ENCODE measurements at places on chromosomes 5 and 9.

- no peak for DNase-seq
Measured at GRCh38 chr5:157568222-157568621, 7.4 kb downstream of the ADAM19 start.

- no peak for DNase-seq
Measured at GRCh38 chr5:80437326-80437725, 29.5 kb downstream of the ZFYVE16 start.

DNA sequence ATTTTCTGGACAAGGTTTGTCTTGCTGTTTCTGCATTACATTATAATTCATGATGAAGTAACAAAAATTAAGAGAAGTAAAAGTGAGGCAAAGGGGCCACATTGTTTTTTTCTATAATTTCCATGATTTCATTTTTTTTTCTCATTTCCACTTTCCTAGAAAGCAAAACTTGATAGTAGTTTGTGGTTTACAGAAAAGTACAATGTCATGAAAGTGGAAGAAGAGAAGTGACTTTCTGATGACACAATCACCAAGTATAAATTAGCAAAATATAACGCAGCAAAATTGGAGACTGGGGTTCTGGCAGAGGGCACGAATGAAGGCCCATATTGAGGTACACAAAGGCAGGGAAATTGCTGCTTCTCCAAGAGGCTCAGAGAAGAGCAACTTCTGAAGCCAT, 5.0 kb upstream of the IFNA14 start:
- DNase-seq: no peak

DNA sequence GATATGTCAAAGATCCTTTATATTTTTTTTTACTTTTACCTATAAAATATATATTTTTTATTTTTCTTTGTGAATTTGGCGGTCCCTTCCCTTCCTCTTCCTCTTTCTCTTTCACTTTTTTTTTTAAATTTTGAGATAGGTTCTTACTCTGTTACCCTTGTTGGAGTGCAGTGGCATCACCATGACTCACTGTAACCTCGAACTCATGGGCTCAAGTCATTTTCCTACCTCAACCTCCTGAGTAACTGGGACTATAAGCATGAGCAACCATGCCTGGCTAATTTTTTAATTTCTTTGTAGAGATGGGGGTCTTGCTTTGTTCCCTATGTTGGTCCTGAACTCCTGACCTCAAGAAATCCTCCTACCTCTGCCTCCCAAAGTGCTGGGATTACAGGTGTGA, 258.0 kb upstream of the CLINT1 start:
- no peak for DNase-seq

DNA sequence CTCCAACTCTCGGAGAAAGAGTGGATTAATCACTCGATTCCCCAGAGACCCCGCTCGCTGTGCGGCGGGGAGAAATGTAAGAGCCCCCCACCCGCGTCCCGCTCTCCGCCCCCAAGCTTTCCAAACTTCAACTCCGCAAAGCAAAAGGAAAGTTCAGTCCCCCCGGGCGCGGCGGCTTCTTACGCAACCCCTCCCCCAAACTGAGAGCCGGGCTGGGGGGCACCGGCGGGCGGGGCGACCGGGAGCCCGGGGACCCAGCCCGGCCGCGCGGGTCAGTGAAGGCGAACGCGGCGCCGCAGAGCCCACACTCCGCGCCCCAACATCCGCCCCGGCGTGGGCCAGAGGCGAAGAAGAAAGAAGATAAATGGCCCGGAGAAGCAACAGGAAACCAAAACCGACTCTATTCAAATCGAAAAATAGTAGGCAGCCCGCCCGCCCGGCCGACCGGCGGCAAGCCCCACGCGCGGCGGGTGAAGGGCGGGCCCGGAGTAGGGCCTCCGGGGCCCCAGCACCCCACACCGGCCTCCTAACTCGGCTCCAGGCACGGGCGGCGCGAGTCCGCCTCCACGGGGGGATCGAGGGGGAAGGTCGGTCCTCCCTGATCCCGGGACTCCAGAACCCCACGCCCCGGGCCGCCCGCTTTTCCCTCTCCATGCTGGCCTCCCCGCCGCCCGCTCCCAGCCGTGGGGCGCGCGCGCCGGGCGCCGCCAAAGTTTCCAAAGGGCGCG, 720 bp downstream of the NOTCH1 start:
- DNase-seq: no peak

DNA sequence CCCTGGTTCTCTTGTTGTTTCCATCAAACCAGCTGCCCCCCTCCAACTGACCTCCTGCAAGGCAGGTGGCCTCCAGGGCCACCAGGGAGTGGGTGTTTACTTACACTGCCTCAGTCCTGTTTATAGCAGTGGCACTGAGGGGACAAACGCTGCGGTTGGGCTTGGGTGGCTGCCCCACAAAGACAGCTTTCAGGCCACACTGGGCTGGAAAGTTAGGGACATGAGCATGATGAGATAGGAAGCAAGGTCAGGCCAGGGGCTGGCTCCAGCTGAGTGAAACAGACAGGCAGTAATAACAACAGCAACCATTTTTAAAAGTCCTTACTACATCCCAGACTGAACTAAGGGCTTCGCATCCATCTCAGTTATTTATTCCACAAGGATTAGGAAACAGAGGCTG, 20.6 kb downstream of the BOD1 start:
- DNase-seq: no peak

- no peak for DNase-seq
Measured at GRCh38 chr5:127098241-127098640, 24.9 kb upstream of the C5orf63 start.

DNA sequence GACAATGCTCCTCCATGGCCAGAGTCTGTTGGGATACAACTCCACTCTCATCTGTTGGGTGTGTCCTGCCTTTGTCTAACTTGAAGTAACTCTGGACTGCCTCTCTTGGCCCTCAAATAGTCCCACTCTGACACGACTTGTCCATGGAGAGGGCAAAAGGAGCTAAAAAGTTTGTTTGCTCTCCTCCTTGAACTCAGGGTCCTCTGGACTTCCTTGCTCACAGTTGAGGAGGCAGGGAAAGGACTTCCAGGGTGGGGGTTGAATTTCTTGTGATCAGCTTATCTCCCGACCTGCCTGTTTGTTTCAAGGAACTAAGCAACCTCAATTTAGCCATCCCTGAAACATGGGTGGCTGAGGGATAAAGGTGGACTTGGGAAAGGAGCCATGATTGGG, 11.7 kb downstream of the DNAJB5 start:
- DNase-seq: no peak
